Activated T-cell treated with anti-CD3 and anti-CD28 coated beads for 4 hours (primary cell): ENCODE measurements at places on chromosomes 3 and 15.

DNA sequence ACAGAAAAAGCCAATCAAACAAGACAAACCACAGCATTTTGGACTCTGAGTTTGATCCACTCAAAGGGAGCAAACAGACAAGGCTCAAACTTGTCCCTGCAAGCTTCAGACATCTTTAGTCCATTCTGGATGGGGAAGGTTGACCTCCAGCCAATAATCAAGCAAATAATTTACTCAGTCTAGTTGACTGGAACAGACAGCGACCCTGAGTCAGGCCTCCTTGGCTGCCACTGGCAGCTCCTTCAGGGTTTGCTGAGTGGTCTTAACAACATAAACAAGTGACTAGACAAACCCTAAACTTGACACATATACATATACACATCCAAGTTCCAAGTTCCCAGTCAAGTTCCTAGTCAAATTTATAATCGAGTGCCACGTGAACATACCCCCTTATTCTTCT is 313.9 kb downstream of the POLQ start:
- no peak for DNase-seq

- no peak for DNase-seq
Observed at GRCh38 chr3:13276438-13277195, 143.5 kb downstream of the NUP210 start.

- DNase-seq: no peak
Observed at GRCh38 chr15:47944637-47945288, 176.0 kb upstream of the SLC24A5 start.

DNA sequence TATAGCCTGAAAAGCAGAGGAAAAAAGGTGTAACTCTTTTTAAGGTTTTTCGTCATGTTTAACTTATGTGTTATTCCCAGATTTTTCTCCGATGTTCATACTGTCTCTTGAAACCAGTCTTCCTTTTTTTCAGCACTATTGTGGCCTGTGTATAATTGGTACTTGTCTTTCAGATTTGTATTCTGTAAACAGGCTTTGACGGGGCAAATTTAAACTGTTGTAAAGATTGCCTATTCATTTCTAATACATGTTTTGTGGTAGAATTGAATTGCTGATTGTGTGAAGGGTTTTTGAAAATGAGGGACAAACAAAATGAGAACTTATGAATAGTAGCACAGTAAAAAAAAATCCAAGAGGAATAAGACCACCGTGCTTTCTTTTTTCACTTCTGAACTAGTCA is 33.6 kb downstream of the AKAP13 start:
- no peak for DNase-seq

GRCh38 chr3:14212032-14212431 is 33.4 kb downstream of the LSM3 start:
- no peak for DNase-seq

DNA sequence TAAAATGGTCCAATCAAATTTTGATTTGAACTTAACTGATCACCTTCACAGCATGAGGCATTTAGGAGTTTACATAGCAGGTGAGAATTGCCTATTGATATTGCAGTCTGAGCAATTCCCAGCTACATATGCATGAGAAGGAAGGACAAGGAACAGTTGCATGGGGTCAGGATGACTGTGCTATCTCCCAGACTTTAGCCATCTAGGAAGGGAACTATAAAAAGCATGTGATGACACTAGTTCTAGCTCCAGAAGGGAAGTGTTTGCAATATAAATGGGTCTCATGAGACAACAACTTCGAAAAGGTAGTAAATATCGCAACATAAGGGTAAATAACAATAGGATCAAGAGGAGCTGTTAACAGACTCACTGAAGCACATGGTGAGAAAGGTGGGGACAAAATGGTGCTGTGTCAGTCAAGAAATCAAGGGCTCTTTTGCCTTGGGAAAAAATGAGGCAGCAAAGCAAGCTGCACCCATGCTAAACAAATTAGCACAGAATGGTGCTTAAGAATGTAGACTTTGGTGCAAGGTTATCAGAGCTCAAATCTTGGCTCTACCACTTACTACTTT is 90.4 kb upstream of the SLC2A2 start:
- no peak for DNase-seq

DNA sequence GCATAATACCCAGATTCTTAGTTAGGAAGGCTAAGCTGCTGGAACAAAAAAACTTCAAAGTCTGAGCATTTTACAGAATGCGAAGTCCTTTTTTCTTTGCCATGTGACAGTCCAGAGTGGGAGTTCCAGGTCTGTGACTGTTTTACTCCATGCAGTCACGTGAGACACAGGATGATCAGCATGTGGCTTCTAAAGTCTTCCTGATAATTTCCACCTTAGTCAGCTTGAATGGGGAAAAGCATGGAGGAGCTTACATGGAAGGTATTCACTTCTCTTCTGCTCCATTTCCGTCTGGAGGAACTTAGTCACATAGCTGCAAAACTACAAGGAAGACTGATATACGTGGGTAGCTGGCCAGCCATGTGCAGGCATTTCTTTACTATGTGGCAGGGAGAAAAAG is 1.7 kb downstream of the SNTN start:
- no peak for DNase-seq

DNA sequence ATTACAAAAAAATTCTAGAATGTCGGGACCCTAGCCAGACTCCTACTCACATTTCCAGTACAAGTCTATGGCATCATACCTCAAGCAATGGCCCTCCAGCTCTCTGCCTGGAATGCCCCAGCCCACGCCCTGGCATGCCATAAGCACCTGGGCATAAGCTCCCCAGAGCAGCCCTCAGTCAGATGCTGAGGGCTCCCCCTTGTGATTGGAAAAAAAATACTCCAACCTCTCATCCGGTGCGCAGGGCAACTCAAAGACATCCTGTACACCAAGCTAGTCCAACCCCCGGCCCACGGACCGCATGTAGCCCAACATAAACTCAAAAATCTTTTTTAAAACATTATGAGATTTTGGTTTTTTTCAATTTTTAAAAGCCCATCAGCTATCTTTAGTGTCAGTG is 115.4 kb downstream of the NEK10 start:
- DNase-seq: no peak

DNA sequence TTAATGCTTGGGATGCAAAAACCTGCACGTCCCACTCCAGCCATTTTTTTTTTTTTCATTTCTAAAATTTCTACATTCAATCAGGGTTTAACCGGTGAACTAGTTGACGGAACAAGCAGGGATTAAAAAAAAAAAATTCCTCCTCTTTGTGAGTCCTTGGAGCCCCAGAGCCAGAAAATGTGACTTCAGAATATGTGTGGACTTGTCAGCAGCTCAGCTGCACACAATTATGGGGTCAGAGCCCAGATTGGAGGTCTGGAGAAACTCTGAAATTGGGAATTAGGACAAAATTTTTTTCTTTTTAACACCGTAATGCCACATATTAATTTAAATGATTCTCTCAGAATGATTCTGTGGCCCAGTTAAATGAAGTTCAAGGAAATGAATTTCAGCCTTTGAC is 921.0 kb upstream of the CFAP20DC start:
- DNase-seq: no peak

GRCh38 chr3:27607370-27607769 is 114.8 kb downstream of the EOMES start:
- DNase-seq: no peak

- DNase-seq: no peak
Observed at GRCh38 chr15:58260725-58261267, 122.6 kb downstream of the AQP9 start.

DNA sequence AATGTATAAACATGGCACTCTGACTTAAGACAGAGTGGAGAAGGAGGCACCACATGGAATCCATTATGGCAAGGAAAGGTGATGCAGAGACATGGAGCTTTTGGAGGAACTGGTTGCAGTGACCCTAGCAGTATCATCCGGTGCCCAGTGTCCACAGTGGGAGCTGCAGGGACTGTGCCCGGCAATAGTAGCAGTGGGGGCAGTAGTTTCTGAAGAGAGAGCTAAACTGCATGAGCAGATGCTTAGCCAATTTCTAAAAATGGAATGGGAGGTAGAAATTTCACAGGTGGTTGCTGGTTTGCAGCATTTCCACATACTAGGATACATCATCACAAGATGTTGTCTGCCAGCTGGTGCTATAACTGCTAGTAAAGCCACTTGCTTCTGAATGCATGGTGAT is 7.8 kb upstream of the TM2D3 start:
- no peak for DNase-seq

DNA sequence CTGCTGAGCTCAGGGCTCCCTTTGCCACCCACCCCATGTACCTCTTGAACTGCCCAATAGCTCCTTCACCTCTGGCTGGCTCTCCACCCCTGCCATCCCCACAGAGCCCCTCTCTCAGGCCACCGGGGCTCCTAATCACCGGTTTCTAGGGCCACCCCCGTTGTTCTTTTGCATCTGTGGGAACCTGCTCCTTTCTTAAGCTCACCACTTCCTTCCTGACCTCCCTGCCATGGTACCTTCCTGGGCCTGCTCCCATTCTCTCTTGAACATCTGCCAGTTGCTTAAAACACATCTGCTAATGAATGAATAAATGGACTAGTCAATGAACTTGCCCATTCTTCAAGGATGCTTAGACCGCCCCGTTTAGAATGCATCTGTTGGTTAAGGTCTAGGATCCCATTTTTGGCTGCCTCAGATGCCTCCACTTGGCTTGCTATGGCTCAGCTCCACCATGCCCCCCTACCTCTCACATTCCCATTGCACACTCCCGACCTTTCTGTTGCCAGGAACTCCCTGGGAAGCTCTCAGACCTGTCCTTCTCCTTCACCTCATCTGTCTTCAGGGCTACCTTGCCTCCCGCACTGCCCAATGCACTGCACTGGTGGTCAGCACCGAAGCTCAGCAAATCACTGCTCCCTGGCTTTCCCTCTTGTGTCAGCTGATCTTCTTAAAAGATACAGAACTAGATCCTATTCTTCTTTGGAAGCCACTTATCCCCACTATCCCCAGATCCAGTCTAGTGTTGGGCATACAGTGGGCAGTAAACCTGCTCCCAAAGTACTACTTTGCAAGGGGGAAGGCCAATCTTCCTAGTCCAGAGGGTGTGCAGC is 9.1 kb downstream of the AMOTL2 start:
- no peak for DNase-seq
